Hematopoietic multipotent progenitor cell treated with erythropoietin and hydrocortisone succinate and interleukin-3 and kit ligand, for 6 days (in vitro differentiated cells): ENCODE measurements at places on chromosomes 6 and 20.
A peak's percentile ranks its signal among the peaks of the same experiment; 100 is the strongest.

DNA sequence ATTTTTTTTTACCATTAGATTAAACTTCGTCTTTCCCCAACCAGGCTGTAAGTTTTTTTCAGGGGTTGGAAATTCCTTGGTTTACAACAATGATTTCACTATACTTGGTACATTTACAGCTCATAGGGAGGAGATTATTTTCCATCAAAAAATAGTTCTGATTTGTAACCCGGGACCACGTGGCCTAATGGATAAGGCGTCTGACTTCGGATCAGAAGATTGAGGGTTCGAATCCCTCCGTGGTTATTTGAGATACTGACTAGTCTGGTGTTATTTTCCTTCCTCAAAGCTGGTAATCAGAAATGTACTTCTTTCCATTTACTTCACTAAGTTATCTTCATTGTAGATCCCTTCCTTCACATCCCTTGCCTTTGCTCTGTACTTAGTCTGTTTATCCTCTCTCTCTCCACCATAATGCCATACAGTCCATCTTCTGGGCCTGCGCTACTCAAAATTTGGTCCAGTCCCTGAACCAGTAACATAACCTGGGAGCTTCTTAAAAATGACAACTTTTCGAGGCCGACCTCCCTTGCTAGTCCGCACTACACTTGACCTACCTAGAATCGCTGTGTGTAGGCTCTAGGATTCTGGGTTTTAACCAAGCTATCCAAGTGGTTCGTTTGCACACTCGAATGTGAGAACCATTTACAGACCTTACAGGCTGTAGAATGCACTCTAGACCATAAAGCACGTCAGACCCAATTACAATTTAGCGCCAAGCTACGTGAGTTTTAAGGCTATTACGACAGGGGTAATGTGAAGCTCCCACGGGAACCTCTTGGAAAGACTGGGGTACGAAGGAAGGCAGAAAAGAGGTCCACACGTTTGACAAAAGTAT is 42.1 kb upstream of the BTN3A2 start:
- peak; percentile 94 for DNase-seq

DNA sequence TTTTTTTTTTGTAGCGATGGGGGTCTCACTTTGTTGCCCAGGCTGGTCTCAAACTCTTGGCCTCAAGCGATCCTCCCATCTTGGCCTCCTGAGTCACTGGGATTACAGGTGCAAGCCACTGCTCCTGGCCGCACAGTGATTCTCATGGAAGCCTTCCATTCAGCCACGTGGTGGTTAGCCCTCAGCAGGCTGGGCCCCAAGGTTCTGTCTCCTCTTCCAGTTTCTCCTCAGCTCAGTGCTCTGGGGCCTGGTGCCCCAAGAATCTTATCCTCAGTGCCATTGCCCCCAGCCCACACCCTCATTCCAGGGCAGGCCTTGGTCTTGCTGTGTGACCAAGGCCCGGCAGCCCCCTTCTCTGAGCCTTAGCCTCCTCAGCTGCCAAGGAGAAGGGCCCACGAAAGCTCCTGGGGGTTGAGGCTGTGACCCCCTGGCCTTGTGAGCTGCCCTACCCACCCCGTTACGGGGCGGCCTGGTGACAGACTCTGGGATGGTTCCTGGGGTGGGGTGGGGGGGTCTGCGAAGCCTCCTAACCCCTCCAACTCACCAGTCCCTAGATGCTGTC is 16.4 kb downstream of the SRC start:
- no peak for DNase-seq

- peak; percentile 59 for DNase-seq
These were observed 485 bp downstream of the TGIF2 start for GRCh38 chr20:36573798-36574365.

DNA sequence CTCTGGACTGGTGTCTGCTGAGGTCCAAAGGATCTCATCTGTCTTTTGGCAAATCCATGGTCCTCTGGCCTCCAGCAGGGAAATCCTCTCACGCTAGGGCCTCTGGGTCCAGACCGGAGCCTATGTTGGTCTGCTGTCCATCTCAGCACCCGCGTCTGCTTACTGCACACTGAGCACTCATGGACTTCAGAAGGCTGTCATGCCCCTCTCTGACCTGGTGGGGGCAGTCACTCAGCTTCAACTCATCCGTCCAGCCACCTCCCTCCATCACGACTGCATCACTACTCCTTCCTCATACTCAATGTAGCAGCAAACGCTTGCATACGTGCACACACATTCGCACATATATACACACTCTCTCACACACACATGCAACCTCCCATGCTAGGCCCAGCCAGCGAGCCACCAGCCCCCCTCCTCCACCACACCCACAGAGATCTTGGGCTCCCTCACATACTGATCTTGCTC is 33.3 kb downstream of the GABRR2 start:
- DNase-seq, result peak; percentile 76

- DNase-seq, result no peak
These were observed 13.2 kb downstream of the SYNGAP1 start for GRCh38 chr6:33433001-33433543.

GRCh38 chr20:29742699-29743100 is 1514.8 kb upstream of the DEFB115 start:
- no peak for DNase-seq

- peak; percentile 47 for DNase-seq
These were observed 123.3 kb downstream of the NFATC2 start for GRCh38 chr20:51419231-51419630.

DNA sequence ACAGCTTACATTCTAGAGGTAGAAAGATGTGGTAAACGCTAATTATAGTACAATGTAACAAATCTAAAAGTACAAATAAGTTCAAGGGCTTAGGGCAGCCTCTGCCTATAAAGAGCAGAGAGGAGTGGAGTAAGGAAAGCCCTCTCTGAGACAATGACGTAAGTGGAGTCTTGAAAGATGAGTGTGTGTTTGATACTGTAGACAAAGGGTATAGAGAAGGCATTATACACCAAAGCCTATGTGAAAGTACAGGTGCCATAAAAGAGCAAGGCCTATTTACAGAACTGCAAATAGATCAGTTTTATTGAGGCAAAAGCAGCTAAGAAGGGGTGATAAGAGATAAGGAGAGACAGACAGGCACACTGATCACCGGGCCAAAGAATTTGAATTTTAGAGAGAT is 10.9 kb downstream of the GOPC start:
- DNase-seq, result no peak

GRCh38 chr6:163744256-163744925 is 329.9 kb downstream of the QKI start:
- DNase-seq, result no peak

DNA sequence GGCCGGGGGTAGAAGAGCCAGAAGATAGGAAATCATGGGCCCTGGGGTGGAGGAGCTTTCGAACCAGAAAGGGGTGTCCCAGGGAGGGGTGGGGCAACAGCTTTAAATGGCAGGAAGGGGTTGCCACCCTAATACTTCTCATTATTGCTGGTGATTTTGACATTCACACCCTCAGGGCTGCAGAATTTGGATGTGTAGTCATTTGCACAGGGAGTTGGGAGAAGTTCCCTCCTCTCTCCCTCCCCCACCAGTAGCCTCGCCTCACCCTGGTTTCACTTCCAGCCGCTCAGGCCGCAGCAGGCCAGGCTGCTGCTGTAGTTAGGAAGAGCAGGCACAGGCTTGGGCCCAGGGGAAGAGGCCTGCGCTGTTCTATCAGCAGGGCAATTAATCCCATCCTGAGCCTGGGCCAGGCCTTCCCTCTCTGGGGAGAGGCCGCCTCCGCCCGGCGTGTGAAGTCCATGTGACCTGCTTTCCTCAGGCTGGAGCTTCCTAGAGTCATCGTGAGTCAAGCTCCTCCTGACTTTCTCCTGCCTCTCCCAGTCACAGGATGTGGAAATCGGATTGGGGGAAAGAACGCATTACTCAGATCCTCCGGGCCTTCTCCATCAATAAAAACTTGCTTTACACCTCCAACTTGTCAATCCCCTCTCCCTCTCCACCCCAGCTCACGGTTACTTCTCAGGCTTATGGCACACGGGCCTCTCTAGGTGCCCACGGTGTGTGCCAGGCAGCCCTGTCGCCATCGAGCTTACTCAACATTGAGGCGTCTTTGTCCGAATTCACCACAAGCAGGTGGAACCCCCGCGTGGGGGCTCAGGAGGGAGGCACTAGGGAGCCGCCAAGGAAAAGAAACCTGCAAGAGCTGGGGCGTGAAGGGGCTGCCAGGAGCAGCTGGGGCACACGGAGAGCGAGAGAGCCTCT is 7.8 kb downstream of the ADTRP start:
- no peak for DNase-seq

- peak; percentile 48 for DNase-seq
These were observed 38.0 kb downstream of the TGM2 start for GRCh38 chr20:38126932-38127621.

- no peak for DNase-seq
These were observed 78.9 kb downstream of the SLC35F1 start for GRCh38 chr6:117985916-117986315.

DNA sequence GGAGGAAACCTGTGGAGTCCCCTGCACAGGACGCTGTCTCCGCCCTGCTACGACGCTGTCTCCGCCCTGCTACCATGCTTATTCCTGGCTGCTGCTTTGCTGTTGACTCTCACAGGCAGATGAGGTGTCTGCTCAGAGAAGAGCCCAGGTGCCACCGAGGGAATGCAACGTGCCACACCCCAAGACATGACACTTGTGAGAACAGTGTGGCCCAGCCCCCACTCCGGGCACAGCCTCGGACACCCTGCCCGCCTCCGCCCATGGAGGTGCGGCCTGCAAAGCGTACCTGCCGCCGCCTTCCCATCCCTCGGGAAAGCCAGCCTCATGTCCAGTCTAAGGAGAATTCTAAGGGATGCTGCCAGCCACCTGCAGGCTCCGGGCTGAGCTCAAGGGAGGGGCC is 15.6 kb upstream of the MRGBP start:
- no peak for DNase-seq

DNA sequence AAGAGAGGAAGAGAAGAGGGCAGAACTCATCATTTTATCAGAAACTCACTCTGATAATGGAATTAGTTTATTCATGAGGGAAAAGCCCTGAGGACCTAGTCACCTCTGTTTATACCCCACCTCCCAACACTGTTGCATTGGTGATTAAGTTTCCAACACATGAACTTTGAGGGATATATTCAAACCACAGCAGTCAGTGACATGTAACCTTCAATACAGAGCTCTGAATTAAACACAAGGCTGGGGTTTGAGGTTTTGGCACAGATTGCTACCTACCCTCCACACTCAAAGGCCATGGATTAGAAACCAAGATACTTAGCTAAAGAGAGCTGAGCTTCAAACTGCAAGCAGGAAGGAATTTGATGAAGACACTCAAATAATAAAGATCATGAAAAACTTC is 48.5 kb upstream of the MOCS1 start:
- no peak for DNase-seq

DNA sequence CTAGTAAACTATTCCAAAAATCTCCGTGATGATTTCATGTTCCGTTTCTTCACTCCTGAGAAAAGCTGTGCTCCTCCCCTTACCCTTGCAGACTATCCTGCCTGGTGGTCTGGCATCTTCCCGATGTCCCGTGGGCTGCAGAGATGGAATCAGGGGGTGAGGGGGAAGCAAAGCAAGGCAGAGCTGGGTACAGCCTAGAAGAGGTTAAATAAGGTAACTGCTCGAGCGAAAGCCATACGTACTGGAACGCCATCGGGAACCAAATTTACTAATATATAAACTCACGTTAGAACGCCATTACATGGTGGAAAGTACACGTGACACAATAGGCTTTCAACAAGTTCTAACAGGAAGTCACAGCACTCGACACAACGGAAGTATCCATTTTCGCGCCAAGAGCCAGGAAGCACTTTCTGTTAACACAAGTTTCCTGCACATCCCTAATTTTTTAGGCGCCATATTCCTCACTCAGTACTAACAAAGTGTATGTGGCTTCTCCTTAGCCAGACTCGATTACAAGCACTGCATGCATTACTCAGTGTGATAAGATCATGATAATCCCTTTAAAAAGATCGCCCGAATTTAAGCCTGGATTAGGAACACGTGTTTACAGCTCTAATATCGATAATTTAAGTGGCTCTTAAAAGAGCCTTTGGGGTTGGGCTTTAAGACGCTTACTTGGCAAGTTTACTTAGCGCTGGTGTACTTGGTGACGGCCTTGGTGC is 101.6 kb upstream of the PRSS16 start:
- DNase-seq, result peak; percentile 96

- DNase-seq, result no peak
These were observed 46.9 kb downstream of the DLGAP4 start for GRCh38 chr20:36352843-36353553.

GRCh38 chr20:56788041-56788670 is 159.1 kb downstream of the TFAP2C start:
- DNase-seq, result no peak

GRCh38 chr6:106103728-106104109 is 17.6 kb downstream of the PRDM1 start:
- DNase-seq, result peak; percentile 25

- no peak for DNase-seq
These were observed 67.2 kb downstream of the PKIB start for GRCh38 chr6:122677406-122677805.

DNA sequence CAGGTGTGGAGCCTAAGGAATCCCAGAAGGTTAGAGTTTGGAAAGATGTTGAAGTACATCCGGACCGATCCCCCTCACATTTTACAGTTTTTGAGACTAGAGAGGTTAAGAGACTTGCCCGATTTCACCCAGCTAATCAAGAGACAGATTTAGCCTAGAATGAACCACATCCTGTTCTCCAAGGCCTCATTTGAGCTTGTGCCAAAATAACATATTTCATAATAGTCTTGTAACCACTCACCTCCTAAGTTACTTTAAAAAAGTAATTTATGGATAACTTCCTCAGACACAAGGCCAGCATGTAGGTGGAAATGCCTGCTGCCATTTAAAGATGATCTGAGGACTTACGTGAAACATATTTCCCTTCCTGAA is 39.8 kb upstream of the ARHGAP18 start:
- DNase-seq, result peak; percentile 82

GRCh38 chr6:1949538-1949937 is 295.9 kb downstream of the GMDS start:
- DNase-seq, result peak; percentile 55

DNA sequence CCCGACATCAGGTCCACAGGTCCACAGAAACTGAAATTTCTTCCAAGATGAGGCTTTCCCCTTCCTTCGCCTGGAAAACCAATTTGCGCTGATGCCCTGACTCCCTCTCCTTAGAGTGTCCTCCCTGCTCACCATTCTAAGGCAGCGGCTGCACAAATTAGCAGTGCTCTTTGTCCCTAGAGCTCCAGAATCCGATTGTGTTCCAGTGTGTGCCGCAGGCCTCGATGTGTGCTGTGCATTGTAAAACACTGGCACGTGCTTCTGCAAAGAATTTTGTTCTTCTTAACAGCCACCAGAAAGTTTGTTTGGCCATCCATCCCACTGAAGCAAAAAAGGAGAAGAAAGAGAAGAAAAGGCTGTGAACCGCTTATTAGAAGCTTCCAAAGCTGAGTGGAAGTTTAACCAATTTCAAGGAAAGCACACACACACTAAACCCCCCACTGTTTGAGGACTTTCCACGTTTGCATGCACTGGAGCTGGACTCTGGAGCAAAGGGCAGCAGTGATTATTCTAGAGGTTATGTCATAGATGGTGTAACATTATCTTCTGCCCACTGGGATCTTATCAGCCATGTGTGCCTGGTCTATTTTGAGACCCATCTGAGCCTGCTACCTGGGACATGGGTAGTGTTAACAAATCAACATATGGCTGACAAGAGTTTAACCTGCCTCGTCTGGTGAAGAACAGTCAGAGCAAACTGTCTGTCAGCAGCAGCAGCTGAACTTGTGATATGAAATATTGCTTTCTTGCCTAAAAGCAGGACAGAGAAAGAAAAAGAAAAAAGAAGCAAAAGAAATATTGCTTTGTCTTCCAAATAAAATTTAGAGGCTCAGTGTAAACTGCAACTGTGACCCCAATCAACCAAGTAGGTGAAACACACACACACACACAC is 64.9 kb upstream of the RREB1 start:
- DNase-seq, result no peak

GRCh38 chr6:133017581-133017980 is 203.2 kb downstream of the RPS12 start:
- no peak for DNase-seq

GRCh38 chr6:66897576-66897975 is 1190.5 kb upstream of the EYS start:
- peak; percentile 60 for DNase-seq
